ENCODE measurements at places on chromosomes 7 and 10.

GRCh38 chr7:148973256-148973655, 55.0 kb downstream of the PDIA4 start:
- DNase-seq, result no peak

DNA sequence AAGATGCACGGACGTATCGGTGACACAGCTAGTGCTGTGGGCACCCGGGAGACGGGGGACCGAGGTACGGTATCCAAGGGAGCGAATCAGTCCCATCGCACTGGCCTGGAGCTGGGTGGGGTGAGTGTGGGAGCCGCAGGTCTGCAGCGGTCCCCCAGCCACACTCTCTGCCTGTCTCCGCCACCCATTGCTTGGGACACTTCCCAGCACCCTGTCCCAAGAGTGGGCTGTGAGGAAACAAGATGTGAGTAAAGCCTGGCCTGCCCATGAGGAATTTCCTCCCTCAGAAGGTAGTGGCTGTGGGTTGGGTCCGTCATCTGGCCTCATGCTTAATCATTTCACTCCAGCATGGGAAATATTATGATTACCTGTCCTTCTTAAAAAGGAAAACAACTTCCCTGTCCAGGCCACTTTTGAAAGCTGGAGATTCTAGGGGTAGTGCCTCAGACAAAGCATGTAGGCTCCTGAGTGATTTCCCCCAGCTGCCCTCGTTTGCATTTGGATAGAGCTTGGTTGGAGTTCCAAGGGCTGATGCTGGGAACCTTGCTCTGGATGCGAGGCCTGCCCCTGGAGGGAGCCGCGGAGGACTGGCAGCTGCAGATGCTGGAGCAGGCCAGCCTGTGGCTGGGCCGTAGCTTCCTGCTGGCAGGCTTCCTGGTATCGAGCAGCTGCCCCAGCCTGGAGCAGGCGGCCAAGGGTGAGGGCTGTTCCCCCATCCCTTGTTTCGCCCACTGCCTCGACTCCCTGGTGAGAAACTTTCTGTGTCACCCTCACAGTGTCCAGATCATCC, 6.2 kb upstream of the ACTR3C start:
- no peak for DNase-seq

DNA sequence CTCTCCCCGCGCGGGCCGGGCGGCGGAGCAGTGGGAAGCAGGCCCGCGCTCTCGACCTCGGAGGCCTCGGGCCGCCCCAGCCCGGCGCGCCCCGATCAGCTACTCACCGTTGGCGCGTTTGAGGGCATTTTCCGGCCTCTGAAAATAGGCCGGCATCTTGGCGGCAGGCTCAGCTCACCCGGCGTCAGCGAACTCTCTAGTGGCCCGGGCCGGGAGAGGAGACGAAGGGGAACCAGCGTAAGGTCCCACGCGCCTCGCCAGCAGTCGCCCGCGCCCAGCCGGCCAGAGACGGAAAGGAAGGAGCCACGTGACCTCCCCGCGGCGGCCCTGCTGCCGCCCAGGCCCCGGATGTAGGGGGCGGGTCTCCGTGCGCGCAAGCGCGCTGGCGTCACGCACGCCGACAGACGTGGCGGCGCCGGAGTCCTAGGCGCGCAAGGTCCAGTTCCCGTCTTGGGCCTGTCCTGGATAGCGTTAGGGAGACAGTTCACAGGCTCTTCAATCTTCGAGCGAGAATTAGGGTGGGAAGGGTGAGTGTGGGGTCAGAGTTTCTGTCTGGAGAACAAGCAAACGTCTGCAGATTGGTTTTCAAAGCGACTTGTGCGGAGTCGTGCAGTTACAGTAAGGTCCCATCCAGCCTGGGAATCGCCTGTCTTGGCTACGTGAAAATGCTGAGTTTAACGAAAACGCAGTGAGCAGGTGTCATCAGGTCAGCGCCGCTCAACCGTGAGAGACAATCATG, at the start of gene EIF3A:
TSS of gene EIF3A (minus strand) at position 297 of the 739 bp plus-strand sequence. CDS start at position 156, 141 bp downstream.
- DNase-seq, result peak; percentile 53

DNA sequence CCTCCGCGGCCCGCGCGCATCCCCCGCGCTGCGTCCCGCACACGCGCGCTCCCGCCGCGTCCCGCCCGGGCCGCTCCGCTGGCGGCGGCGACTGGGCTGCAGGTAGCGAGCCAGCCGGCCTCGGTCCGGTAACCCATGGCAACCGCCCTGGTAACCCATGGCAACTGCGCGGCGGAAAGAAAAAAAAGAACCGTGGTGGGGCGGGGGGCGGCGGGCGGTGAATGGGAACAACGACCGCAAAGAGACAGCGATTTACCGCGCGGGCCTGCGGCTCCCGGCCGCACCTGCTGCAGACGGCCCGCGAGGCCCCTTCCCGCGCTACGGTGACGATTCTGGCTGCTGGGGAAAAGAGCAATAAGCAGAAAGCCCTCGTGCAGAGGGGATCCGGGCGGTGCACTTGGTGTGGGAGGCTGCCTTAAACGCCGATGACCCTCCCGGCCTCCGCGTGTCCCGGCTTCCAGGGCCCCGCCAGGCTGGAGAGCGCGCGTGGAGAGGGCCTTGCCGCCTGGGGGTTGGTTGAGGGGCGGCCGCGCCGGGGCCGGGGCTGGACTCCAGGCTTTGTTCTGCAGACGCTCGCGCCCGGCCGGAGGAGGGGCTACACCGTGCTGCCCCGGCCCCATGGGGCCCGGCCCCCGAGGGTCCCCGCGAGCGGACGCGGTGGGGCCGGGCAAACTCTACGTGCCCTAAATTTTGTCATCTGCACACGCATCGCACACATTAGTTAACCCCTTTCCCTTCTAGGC, 84.7 kb downstream of the SNX10 start:
- peak; percentile 75 for DNase-seq

GRCh38 chr10:117546020-117546580, 3.6 kb downstream of the EMX2 start:
- no peak for DNase-seq

DNA sequence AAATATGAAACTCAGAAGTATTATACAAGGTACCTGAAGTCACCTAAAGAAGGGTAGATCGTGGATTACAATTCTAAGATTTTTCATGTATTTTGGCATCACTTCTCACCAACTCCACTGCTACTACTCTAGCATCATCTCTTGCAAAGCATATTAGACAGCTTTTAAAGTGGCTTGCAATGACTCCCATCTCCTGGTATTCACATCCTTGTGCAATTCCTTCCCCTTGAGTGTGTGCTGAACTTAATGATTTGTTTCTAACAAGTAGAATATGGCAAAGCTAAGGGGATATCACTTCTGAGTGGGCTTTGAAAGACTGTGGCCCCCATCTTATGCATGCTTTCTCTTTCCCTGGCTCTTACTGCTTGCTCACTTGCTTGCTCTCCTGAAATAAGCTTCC, 280.2 kb downstream of the SNX13 start:
- no peak for DNase-seq

GRCh38 chr10:89373916-89374711, 3.7 kb upstream of the IFIT1B start:
- DNase-seq, result no peak

GRCh38 chr10:127119936-127120335, 76.5 kb downstream of the INSYN2A start:
- DNase-seq, result no peak

GRCh38 chr10:66803174-66803573, 122.7 kb upstream of the LRRTM3 start:
- DNase-seq, result no peak

GRCh38 chr7:146249272-146249671, 132.7 kb downstream of the CNTNAP2 start:
- DNase-seq, result no peak

DNA sequence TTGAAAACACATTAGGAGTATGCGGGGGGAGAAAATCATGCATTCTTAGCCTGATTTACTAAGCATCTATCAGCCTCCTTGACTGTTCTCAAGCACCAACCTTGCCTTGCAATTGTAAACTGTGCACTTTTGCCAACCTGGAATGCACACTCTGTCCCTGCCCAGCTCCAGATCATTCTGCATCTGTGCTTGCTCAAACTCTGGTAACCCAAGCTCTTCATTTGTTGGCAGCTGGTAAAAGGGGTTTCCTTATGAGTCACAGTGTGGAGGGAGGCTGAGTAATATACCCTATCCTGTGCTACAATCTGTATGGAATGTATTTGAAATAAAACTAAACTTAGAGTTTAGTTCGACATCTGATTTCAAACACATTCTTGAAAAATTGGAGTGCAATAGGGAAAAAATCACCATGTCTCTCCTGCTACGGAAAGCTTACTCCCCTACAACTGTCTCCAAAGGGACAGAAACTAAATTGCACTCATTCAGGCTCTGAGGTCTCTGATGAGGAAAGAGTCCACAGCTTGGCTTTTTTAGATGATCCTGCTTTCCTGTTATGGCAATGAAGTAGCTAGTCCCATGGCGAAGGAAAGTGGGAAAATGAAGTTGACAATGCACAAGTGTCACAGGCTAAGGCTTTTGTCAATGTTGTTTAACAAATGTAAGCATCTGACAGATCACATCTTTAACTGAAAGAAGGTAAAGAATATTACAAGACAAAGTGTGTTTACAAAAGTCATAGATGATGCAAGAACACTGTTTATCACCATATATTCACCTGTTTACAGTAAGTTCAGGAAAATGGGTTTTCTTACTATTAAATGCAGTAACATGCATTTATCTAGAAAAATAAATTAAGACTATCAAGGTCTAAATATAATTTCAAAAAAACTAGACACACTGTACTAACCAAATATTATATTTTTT, 61.9 kb downstream of the TES start:
- no peak for DNase-seq

DNA sequence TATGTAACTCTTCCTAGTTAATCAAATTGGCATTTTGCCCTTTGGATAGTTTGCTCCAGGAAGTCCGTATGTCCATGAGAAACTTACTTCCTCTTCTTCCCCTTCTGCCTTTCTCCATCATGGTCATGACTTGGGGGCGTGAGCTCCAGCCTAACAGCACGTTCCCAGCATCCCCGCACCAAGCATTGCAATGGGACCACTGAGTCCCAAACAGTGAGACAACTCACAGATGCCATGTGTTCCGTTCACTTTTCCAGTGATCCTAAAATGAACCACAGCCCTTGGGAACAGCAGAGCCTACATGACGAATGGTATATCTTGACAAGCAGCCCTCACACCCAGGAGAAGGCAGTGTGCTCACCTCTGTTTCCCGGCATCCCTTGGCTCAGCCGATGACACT, 10.7 kb downstream of the BTBD16 start:
- no peak for DNase-seq

DNA sequence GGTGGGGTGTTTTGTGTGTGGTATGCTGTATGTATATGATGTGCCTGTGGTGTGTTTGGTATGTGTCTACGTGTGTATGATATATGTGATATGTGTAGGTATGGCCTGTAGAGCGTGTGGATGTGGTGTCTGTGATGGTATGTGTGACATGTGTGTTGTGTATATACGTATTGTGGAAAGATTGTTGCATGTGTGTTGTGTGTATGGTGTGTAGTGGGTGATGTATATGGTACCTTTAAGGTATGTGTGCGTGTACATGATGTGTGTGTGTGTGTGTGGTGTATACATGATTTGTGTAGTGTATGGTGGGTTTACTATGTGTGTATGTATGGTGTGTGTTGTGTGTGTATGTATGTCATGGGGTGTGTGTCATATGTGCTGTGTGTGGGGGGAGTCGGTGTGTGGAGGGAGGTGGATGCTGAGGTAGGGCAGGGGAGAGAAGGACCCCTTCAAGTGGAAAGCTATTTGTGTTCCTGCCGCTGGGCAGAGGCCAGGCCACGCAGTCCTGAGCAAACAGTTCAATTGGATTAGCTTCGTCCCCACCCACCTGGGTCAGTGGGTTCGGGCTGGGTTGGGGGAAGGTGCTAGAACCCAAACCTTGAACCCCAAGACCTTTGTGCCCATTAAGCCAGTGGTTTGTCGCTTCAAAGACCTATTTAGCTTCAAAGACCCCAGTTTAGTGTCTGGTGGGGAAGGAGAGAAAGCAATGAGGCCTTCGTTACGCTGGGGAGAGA, 1.9 kb upstream of the TRPV6 start:
- DNase-seq, result no peak

Data from NCI-H748 treated with DMSO at 0.1 percent for 48 hours (cell line).